Esophagus squamous epithelium (tissue), 5 donors: ENCODE measurements at places on chromosomes 5 and 9.

GRCh38 chr9:93673021-93673838, 96.8 kb downstream of the PHF2 start:
- DNase-seq: no peak

GRCh38 chr9:96581786-96582185, 37.9 kb downstream of the CDC14B start:
- DNase-seq: no peak

DNA sequence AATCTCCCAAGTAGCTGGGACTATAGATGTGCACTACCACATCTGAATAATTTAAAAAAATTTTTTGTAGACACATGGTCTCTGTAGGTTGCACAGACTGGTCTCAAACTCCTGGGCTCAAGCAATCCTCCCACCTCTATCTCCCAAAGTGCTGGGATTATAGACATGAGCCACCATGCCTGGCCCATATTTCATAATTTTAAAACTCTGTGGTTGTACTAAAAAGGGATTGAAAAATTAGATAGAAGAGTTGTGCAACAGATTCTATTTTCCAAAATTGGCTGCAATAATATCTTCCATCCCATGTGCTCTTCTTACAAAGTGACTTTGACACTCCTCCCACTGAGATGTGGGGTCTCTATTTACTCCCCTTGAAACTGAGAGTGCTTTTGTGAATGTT, 7.6 kb upstream of the UHRF2 start:
- no peak for DNase-seq

GRCh38 chr5:137501226-137501625, 2.1 kb upstream of the SPOCK1 start:
- DNase-seq: no peak

GRCh38 chr5:165996201-165996875, 2295.1 kb upstream of the WWC1 start:
- DNase-seq: no peak

GRCh38 chr9:9016597-9016996, 1217.0 kb upstream of the DMAC1 start:
- no peak for DNase-seq

- DNase-seq: no peak
These were observed 71.4 kb downstream of the PAX5 start for GRCh38 chr9:36962691-36963090.
